ENCODE measurements at places on chromosomes 7 and 10.

- DNase-seq: no peak
Measured at GRCh38 chr7:102866535-102867215, 46.1 kb upstream of the LRRC17 start.

GRCh38 chr7:1810961-1811849 is 141.1 kb downstream of the ELFN1 start:
- no peak for DNase-seq

DNA sequence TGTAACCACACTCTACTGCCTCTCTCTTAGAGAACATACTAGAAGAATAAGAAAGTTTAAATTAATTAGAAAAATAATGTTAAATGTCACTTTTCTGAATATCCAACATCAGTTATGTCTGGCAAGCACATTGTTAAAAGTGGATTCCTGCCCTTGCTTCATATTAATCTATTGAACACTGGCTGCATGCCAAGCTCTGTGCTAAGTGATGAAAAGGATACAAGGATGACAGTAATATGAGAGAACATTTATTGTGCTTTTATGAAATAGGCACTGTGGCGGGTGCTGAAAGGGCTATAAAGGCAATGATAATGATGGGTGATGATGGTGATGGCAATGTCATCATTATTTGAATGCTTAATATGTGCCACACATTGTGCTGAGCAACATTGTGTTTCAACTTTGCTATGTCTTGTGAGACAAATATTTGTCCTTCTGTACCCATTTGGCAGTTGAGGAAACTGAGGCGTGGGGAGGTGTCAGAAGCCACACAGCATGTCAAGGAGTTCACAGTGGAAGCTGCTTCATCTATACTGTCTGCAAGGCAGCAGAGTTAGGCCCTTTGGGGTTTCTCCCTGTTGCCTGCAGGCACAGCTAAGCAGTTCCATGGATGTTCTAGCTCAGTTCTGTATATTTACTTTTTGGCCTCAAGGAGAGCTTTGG is 64.2 kb upstream of the RAPGEF5 start:
- no peak for DNase-seq

DNA sequence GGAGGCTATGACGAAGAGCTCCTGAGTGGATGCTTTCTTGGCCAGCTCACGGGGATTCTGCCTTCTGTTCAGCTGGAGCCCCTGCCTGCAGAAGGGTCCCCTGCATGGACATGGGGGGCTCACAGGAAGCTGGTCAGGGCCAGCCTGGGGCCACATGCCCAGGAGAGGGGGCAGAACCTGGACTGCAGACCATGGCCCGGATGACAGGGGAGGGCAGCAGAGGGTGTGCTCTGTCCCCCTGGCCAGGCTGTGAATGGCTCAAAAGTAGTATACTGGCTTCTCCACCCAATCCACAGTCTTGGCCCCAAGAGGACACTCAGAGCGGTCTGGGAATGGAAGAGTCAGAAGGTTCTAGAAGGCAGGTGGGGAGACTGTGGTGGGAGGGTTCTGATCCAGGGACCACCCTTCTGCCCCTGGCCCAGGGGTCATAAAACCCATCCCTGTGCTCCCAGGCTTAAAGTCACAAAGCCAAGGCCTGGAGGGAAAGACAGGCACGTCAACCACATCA is 40.3 kb downstream of the PPIF start:
- no peak for DNase-seq

DNA sequence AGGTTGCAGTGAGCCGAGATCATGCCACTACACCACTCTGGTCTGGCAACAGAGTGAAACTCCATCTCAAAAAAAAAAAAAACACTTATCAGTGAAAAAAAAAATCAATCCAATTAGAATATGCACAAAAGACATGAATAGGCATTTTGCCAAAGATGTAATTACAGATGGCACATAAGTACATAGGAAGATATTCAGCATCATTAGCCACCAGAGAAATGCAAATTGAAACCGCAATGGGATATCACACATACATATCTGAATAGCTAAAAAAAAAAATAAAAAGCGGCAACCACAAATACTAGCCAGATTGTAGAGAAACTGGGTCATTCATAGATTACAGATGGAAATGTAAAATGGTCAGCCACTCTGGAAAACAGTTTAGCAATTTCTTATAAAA is 1310.8 kb downstream of the XPNPEP1 start:
- DNase-seq: no peak

- DNase-seq: no peak
Measured at GRCh38 chr10:90930971-90931871, 10.3 kb upstream of the ANKRD1 start.

DNA sequence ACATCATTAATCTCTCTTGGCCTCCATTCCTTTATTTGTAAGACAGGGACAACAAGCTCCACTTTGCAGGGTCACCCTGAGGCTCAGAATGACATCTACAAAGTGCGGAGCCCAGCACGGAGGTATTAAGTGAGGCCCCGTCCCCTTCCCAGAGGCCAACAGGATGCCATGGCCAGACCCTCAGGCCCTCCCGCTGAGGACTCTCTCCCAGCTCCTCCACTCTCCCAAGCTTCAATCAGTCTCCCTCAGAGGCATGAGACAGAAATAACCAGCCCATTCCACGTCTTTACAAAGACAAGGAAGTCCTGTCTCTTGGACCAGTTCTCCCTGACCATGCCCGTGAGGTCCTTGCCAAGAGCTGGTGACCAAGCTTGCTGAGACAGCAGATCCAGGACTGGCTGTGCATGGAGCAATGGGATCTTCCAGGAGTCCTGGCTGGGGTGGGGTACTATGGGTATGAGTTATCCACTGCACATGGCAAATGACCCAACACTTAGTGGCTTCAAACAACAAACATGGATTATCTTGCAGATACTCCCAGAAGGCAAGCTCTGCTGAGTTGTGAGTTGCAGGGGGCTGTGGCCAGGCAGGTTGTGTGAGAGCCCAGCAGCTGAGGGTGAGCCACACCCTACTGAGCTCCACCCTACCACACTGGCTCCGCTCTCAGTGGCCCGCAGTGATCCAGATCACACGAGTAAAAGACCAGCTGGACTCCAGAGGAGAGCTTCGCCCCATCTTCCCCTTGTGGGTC is 4.3 kb upstream of the PPIF start:
- no peak for DNase-seq

- no peak for DNase-seq
Measured at GRCh38 chr10:104119996-104120395, 2.0 kb upstream of the SFR1 start.

- DNase-seq: no peak
Measured at GRCh38 chr10:103548581-103549348, 55.3 kb downstream of the NEURL1 start.

GRCh38 chr7:121049897-121050296 is 61.4 kb downstream of the CPED1 start:
- no peak for DNase-seq

- no peak for DNase-seq
Measured at GRCh38 chr7:114650491-114650890, 235.9 kb downstream of the FOXP2 start.

GRCh38 chr7:52775876-52776275 is 259.6 kb upstream of the POM121L12 start:
- DNase-seq: no peak

DNA sequence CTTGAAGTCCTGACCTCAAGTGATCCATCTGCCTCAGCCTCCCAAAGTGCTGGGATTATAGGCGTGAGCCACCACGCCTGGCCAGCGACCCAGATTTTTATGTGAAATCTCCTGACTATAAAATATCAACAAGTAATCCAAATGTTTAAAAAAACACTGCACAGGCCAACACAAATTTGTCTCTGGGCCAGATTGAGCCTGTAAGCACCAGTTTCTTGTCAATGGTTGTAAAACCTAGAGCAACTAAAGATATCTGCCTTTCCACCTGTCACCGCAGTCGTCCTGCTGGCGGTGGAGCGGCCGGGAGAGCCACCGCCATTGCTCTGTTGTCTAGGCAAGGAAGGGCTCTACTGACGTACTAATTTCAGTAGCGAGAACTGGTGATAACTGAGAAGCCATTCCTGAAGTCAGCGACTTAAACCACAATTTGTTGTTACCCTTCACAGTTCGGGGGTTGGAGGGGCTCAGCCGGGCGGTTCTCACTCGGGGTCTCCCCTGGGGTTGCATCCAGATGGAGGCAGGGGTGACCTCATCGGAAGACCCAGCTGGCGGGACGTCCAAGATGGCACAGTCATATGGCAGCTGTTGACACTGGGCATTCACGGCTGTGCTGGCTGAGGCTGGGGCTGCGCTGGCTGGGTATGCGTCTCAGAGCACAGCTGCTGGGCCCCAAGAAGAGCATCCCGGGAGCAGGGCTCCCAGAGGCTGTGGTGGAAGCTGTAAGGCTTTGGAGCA is 55.2 kb upstream of the PDGFA start:
- DNase-seq: no peak

- no peak for DNase-seq
Measured at GRCh38 chr10:62582804-62583208, 208.6 kb downstream of the ZNF365 start.

DNA sequence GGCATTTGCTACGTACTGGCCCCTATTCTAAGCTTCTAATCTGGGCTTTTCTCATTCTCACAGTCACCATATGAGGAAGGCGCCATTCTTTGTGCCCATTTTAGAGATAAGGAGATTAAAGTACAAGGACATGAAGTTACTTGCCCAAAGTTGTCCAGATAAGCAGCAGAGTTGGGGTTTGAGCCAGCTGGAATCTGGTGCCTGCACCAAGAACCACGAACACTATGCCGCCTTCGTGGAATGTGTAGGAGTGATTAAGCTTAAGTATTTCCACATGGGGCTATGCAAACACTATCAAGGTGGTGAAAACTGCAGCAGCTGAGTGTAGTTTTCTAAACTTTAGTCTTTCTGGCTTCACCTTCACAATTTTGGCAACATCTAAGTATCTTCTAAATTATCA is 342.7 kb upstream of the ETV1 start:
- no peak for DNase-seq

GRCh38 chr10:4545062-4545461 is 280.9 kb upstream of the AKR1E2 start:
- no peak for DNase-seq

- DNase-seq: no peak
Measured at GRCh38 chr7:55325371-55325792, 39.8 kb upstream of the LANCL2 start.

DNA sequence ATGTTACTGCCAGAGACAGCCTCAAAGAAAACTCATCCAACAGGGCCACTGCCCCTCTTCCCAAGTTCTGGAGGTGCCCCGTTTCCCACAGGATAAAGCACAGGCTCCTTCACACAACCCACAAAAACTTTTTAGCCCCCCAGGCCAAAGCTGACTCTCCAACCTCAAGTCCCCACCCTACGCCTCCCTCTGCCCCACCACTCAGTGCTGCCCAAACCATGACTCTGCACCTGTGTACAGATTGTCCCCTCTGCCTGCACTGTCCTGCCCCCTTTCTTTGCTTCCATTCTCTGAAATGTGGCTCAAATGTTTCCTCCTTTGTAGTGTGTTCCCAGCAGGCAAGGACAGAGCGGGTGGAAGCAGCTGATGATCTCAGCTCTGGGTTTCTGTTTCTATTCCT is 284.0 kb downstream of the GRID1 start:
- DNase-seq: no peak

GRCh38 chr7:121500360-121501058 is 104.4 kb upstream of the FAM3C start:
- no peak for DNase-seq

- DNase-seq: no peak
Measured at GRCh38 chr7:87806150-87806549, 70.0 kb downstream of the SLC25A40 start.

DNA sequence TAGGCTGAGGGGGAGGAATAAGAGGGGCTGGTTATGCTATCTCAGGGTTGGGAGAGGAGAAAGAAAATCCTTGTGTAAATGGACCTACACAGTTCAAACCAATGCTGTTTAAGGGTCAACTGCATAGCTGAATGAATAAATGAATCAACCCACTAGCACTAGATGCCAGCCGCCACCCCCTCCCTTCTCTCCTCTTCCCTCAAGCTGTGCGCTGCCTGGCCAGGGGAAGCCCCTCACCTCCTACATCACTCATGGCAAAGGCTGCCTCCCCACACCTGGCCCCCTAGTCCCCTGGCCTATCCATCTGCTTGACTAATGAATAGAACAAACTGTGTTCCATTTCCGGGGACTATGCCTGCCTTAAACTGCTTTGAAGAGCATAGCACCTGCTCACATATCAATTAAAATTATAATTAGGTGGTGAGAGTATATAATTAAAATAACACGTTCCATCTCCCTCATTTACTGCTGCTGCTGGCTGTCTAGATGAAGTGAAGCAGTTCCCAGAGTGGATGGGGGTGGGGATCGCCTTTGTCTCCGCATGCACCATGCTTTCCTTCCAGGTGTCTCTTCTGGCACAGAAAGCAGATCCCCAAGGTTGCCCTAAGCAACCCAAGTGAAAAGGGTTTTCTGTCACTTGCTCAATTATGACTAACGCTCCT is 32.6 kb downstream of the GRID1 start:
- no peak for DNase-seq

DNA sequence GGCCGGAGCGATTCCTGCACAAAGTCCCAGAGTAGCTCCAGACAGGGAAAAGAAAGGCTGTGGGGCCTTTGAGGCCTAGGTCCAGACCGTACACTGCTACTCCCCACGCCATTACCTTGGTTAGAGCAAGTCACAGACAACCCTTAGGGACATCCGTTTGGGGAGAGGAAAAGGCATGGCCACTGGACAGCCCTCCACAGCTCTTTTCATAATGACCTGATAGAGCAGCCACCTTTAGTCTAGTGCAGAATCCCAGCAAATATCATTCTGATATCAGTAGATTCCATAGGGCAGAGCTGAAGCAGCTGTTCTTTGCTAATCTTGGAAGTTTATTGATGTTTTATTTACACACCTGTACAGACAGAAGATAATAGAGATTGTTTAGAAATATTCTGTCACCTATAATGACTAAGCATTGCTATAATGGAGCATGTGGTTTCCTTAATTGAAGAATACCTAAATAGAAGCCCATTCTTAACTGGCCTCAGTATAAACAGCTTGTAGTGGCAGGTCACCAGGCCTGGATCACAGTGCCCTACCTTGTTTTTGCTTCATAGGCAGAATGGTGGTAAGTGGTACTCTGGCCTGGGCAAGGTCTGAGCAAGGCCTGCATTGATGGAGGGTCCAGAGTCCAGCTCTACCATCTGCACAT is 27.9 kb downstream of the OGDH start:
- no peak for DNase-seq

- no peak for DNase-seq
Measured at GRCh38 chr7:55588379-55588699, 16.0 kb upstream of the VOPP1 start.

- DNase-seq: no peak
Measured at GRCh38 chr10:73597346-73597745, 6.2 kb upstream of the USP54 start.

DNA sequence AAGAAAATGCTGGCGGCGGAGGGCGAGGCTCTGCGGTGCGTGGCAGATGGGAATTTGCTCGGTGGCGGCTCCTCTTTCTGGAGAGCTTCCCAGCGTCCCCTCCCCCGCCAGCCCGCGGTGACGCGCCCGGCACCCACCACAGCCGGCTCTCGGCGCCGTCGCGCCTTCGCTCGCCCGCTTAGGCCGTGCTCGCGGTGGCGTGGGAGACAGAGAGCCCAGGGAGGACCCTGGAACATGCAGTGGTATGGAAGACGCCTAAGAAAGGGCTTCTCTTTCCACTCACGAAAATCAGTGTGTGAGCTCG is 576 bp upstream of the CSGALNACT2 start:
- no peak for DNase-seq

GRCh38 chr10:13074563-13075451 is 25.2 kb upstream of the OPTN start:
- DNase-seq: peak; percentile 69

Measured in natural killer cell treated with Interleukin-12 subunit alpha and Interleukin-12 subunit beta and Interleukin-15 and Interleukin-18, amount 100 ng/mL, for 72 hours (primary cell).